Mesenchymal stem cell (in vitro differentiated cells and primary cell): ENCODE measurements at places on chromosomes 12 and 14.

GRCh38 chr14:71311061-71311460 is 403.8 kb downstream of the PCNX1 start:
- no peak for DNase-seq

- DNase-seq, result no peak
Observed at GRCh38 chr12:79557690-79558315, 133.0 kb downstream of the PAWR start.

DNA sequence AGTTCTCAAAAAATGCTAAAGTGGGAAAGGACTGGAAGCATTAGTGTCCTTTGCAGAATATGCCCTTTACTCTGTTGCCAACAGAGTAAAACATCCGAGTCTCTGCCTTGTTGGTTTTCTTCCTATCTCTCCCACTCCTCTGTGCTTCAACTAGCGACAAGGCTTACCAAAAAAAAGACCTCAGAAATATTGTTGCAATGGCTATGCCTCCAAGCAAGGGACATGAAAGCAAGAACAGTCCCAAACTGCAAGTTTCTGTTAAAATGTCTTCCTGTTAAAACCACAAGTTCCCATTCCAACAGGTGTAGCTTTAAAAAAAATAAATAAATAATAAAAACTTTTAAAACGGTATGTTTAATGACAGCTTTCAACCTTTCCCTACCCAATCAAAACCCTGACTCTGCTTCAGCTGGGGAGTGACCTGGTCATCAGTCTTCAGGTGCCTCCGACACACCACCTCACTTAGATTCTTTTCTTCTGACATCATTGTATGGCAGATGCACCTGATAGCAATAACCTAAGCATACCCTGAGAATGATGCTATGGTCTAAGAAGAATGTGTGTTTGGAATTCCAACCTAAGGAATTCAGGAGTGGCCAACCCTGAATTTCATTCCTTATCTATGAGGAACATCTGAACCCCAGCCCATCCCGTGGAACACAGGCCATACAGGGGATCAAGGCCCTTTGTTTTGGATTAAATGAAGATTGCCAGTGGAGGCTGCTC is 81.0 kb downstream of the RPS29 start:
- no peak for DNase-seq

- no peak for DNase-seq
Observed at GRCh38 chr12:133130808-133131128, 341 bp downstream of the ZNF10 start.

DNA sequence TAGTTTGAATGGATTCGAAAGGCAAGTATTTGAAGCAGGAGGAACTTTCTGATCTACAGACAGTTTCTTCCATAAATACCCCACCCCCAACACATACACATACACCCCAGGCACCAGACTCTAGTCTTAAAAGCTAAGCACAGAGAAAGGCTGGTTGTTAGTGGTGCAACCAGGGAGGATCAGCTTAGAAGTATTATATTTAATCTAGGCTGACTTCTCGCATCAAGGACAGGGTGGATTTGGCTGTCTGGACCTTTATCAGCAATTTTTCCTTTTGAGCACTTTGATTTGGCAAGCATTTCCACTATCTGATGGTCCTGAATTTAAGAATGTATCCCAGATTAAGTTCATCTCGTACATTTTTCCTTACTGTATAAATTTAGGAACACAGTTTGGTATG is 1489.8 kb upstream of the FLRT2 start:
- DNase-seq, result no peak

GRCh38 chr12:54300732-54301427 is at the start of gene NFE2:
Gene NFE2 (minus strand): TSS chr12:54301015. CDS start chr12:54295248, 5,767 bp downstream.
- peak; percentile 78 for DNase-seq

DNA sequence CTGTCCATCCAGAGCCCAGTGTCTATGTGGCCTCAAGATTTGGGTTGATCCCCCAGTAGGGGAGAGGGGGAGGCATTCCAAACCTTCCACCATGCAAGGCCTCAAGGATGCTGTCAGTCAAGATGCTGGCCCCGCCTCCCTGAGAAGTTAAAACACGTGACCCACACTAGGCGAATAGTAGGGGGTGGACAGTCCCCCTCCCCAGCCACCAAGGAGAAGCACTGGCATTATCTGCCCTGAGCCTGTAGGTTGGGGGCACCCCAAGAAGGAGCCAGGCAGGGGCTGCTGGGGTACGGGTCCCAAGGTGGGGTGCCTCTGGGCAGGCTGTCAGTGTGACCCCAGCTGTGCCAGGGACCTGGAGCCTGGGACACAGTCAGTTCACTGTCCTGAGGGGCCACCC is 2.3 kb downstream of the SLC25A29 start:
- no peak for DNase-seq

- DNase-seq, result no peak
Observed at GRCh38 chr12:104985206-104985605, 910 bp upstream of the NOPCHAP1 start.

DNA sequence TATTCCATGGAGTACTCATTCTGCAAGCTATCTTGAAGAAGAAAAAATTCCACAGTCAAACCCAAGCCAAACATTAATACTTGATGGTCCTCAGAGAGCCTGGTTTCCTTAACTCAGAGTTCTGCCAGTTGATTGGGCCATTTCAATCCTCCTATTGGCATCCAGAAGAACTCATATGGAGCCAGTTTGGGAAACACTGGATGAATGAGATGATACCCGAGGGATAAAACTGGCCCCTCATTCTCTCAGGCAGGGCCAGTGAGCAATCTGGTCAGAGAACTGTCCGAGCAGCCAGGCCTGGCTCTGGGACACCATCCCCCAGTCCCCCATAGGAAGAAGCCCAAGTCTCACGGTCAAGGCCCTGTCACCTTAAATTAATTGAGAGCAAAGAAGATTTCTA is 48.8 kb downstream of the NUAK1 start:
- DNase-seq, result no peak

DNA sequence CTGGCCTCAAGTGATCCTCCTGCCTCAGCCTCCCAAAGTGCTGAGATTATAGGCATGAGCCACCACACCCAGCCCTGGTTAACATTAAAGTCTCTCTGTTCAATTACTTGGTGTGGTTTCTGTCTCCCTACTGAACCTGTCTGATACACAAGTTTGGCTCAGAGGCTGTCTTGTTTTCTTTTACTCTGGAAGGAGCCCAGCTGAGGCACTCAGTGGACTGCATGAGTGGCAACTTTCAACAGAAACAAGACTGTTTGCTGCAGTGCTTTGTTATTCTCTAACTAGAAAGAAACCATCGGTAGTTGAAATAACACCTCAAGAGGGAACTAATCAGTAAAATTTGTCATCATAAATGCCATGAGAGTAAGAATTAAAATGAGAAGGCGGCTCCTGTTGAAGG is 238.7 kb downstream of the FOXN3 start:
- DNase-seq, result no peak

- no peak for DNase-seq
Observed at GRCh38 chr12:30178916-30179315, 395.2 kb upstream of the TMTC1 start.

DNA sequence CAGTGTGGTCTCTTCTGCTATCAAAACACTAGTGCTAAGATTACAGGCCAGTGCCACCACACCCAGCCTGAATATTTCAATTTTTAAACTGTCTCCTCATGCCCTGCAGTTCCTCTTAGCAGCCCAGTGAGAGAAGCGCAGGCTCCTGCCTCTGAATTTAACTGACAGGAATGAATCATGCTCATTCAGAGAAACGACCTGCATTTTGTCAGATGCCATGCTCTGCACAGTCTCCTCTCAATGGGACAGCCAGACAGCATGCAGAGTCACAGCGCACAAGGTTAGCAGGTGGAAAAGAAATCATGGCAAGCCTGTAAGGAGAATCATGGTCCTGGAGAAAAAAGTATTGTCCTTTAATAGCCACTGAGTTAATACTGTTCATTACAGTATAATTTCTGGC is 691.0 kb upstream of the SEL1L start:
- no peak for DNase-seq

DNA sequence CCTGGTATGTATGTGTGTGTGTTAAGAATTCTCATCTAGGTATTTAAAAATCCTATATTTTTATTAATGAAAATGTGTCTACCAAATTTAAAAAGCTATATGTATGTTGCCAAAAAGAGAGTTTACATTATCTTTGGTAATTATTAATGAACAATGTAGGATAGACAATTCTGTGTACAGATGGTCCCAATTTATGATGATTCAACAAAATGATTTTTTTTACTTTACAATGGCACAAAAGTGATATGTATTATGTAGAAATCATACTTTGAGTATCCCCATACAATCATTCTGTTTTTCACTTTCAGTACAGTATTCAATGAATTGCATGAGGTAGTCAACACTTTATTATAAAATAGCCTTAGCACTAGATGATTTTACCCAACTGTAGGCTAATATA is 39.4 kb downstream of the IRAK3 start:
- no peak for DNase-seq

GRCh38 chr12:38158428-38159091 is 158.0 kb upstream of the ALG10B start:
- DNase-seq, result no peak

- no peak for DNase-seq
Observed at GRCh38 chr12:122894193-122895121, 1.5 kb downstream of the VPS37B start.

GRCh38 chr12:41221491-41221890 is 33.4 kb downstream of the PDZRN4 start:
- no peak for DNase-seq

- no peak for DNase-seq
Observed at GRCh38 chr14:90000935-90001334, 45.2 kb downstream of the TDP1 start.

DNA sequence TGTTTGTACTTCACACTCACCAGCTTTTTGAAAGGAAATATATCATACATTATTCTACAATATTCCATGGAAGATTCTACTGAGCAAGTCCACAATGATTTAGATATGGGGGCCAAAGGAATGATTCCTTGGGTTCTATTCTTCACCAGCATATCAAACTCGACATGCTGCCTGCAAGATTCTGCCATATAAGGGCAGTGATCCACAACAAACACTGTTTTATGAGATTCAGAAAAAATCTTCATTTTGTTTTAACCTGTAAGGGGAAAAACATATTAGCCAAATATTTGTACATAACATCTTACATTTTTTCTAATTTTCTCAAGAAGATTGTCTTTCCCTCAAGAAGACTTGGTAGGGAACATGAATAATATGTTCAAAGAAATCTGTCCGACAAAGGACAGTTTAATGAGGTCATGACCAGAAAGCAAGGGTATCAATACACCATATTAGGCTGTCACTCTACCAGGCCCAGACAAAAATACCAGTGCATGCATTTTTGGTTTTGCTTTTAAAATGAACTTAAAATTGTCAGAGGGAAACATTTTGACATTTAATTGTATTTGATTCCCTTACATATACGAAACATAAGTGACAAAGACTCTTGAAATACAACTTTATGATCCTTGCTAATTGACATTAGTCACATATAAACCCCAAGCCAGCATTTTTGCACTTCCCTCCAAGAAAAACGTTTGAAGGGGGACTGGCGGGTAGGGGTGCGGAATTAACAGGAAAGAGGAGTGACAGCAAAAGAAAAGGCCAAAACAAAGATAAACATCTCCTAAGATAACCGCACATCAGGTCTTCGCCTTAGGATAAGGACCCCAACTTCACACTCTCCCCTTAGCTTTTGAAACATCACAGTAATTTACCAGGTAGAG is 980 bp downstream of the INTS13 start:
- DNase-seq, result peak; percentile 13

DNA sequence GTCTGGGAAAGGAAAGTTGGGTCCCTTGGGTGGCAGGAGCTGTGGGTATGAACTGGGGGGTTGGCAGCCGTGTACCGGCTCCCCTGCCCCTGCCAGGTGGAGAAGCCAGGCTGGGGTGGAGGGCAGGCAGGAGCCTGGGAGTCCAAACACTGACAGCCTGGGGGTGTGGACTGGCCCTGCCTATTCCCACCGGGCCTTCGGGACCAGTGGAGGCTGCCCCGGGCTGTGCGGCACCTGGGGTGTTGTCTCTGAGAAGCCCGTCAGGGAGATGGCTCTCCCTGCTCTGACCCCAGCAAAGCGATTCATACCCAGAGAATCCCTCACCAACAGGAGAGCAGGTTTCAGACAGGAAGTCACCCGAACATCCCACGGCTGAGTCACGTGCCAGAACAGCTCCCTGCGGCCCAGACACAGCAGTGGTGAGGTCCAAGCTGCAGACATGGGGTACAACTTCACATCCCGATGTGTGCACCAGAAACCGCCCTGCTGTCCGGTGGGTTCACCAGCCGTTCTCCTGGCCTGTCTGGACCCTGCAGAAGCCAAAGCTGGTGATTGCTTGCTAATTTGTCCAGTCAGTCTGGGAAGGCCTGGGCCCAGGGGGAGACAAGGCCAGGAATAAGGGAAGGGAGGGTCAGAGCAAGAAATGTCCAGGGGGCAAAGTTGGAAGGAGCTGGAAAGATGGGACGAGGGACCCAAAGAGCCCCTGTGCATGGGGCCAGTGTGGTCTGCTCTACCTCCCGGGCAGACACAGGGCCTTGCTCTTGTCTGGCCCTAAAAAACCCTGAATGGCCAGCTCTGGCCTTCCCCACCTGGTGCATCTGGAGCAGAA is 2.1 kb upstream of the GPR132 start:
- peak; percentile 25 for DNase-seq

- peak; percentile 69 for DNase-seq
Observed at GRCh38 chr12:50187084-50187900, 20.1 kb upstream of the CERS5 start.

- DNase-seq, result peak; percentile 36
Observed at GRCh38 chr12:88393017-88393767, 187.1 kb downstream of the KITLG start.

DNA sequence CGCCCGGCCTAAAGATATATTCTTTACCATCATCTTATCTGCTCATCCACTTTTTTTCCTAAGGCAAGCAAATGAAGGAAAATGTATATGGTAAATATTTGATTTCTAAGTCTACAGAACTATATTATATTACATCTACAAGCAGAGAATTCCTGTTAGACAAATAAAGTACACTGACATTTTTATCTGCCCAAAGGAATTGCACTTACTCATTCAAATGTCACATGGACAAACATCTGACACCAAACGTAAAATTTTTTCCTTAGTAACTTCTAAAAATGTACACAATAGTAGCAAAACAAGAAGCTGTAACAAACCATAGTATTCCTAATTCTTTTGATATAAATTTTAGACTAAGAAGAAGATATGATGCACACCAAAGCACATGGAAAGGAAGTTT is 51.0 kb downstream of the SPPL3 start:
- peak; percentile 25 for DNase-seq

GRCh38 chr12:103573185-103573584 is 13.9 kb upstream of the STAB2 start:
- DNase-seq, result no peak

GRCh38 chr14:100573002-100573756 is 14.0 kb downstream of the BEGAIN start:
- no peak for DNase-seq
